ENCODE measurements at places on chromosomes 7 and 10.

DNA sequence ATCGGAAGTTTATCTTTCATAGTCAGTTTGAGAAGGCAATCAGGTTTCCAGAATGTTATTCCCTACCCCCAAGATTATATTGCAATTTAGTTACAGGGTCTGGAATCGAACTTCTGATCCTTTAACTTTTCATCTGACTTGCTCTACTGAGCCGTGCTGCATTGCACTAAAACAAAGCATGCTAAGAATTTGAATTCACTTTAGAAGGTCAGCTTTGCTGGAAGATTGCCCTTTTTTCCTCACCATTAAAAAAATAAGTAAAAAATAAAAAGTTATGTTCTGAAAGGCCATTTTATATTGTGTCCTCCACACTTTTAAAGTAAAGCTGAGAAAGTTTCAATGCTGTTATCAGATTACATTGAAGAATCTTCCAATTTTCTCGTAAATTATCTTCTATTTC lies 388.8 kb upstream of the PHF14 start:
- no peak for DNase-seq

- DNase-seq = no peak
These were observed 151.6 kb upstream of the CACNA2D1 start for GRCh38 chr7:82595176-82595575.

DNA sequence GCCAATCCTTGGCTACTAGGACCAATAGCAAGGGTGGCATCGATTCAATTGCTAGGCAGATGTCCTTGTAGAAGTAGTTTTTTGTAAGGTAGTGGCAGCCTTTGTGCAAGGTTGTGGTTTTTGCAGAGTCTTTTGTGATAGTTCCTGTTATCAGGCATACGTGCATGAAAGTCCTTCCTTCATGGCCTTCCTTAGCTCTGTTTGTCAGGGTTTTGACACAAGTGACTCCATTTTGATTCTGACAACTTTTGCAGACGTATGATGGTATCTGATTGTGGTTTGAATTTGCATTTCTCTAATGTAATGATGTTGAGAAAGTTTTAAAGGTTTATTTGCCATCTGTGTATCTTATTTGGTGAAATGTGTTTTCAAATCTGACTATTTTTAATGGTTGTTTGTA lies 71.8 kb upstream of the SYPL1 start:
- no peak for DNase-seq

DNA sequence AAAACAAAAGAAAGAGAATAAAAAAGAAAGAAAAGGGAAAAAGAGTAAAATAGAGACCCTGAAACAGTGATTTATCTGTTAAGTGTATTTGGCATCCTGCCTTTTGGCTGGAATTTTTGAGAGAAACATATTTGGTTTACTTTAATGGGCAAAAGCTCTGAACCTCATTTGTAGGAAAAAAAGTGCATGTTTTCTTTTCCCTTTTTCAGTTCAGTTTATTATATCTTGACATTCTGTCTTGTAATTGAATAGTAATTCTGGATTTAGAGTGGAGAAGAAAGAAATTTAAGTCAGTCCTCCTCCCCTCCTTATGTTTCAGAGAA lies 69.5 kb downstream of the ARID5B start:
- DNase-seq = no peak

DNA sequence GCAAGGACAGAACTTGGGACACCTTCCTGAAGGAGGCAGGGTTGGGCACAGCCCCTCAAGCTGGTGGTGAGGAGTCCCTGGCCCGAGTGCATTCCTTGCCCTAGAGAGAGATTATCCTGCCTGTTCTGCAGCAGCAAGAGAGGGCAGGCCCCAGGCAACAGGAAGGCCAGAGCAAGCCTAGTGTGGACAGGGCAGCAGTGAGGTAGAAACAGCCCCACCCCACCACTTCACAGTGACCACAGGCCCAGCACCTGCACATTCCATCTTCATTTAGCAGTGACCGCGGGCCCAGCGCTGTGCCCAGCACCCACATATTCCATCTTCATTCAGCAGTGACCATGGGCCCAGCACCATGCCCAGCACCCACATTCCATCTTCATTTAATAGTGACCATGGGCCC lies 16.4 kb upstream of the TMEM72 start:
- DNase-seq = no peak

- DNase-seq = no peak
These were observed 46.1 kb upstream of the R3HCC1L start for GRCh38 chr10:98088186-98088971.

GRCh38 chr10:73039635-73040034 lies 57.0 kb downstream of the P4HA1 start:
- DNase-seq = no peak

DNA sequence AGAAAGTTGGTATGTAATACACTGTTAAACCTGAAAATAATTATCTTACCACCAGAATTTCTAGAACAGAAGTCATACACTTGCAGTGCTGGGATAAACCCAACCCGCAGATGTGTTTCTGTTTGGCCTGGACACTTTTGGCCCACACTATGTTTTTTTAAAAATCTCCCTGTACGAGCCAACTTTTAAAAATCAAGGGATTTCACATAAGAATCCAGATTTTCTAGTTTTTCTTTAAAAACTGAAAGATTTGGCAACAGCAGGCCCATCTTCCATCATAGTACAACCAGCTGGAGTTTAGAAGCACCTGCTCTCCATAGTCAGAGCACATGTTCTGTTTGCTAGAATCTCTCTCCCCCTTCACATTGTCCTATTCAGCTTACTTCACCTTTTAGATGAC lies 74.0 kb downstream of the TLL2 start:
- no peak for DNase-seq

- no peak for DNase-seq
These were observed 398.4 kb downstream of the DGKB start for GRCh38 chr7:14504134-14504533.

GRCh38 chr10:114274616-114275453 lies 35.8 kb downstream of the VWA2 start:
- DNase-seq = no peak

DNA sequence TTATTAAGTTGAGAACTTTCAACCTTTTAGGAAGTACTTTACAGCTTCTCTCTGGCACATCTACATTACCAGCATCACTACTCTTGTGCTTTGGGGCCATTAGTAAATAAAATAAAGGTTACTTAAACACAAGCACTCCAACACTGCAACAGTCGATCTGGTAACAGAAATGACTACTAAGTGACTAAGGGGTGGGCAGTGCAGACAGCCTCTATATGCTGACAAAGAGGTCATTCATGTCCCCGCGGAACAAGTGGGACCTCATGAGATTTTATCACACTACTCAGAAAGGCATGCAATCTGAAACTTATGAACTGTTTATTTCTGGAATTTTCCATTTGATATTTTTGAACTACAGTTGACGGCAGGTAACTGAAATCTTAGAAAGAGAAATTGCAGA lies 111.3 kb upstream of the DNAJB12 start:
- no peak for DNase-seq

- DNase-seq = no peak
These were observed 3.0 kb upstream of the SND1 start for GRCh38 chr7:127648986-127649385.

GRCh38 chr10:48885376-48885775 lies 54.3 kb downstream of the LRRC18 start:
- DNase-seq = no peak

DNA sequence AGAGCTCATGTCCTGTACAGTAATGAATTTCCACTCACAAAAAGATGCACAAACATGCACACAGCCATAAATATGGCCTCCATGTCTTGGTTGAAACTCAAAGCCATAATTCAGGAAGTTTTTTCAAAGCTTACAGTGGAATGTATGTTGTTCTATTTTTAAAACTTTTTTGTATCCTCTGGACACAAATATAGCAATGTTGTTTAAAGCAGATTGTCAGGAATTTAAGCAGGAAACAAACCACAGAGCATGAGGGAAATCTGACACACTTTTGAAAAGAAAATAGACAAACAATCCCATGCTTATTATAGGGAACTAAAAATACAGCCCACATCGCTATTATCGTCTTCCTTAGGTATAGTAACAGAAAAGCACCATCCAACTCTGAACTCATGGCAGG lies 21.5 kb downstream of the LRRN3 start:
- DNase-seq = no peak

- no peak for DNase-seq
These were observed 57.6 kb downstream of the MALSU1 start for GRCh38 chr7:23356726-23357125.

DNA sequence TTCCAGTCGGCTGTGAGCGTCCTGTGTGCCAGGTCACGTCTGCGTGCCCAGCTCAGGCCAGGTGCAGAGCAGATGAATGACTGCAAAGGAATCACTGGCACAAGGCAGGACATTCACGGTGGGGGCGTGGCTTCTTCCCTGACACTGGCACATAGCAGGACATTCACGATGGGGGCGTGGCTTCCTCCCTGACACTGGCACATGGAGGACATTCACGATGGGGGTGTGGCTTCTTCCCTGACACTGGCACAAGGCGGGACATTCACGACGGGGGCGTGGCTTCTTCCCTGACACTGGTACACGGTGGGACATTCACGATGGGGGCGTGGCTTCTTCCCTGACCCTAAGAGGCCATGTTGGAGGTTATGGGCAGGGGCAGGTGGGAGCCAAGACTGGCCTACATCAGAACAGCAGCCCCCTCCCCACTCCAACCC lies 64.3 kb downstream of the MYL10 start:
- no peak for DNase-seq

GRCh38 chr7:76121044-76121443 lies 73.1 kb downstream of the MDH2 start:
- DNase-seq = no peak

GRCh38 chr7:98163704-98164494 lies 47.3 kb upstream of the BHLHA15 start:
- no peak for DNase-seq

DNA sequence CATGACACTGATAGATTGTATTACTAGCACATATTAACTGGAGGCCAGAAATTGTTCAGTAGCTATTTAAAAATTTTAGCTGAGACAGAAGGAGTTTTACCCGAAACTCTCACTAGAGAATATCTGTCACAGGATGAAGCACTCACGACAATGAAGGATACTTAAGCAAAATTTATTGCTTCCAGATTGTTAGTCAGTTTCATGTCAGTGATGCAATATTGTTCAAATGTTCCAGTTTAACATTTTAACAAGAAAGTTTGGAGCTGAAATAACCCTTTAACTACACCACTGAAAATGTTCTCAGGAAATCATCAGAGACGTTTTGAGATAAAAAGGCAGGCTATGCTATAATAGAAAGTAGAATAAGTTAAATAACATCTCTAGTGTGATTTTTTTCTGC lies 15.0 kb upstream of the CADPS2 start:
- no peak for DNase-seq

- peak; percentile 64 for DNase-seq
These were observed at the start of gene SKIDA1 for GRCh38 chr10:21525367-21526187. Gene SKIDA1, minus strand, starts transcription at chr10:21525682. Its CDS starts 7,860 bp downstream, at chr10:21517822.

- DNase-seq = no peak
These were observed 928.7 kb downstream of the IPMK start for GRCh38 chr10:57338823-57339558.

DNA sequence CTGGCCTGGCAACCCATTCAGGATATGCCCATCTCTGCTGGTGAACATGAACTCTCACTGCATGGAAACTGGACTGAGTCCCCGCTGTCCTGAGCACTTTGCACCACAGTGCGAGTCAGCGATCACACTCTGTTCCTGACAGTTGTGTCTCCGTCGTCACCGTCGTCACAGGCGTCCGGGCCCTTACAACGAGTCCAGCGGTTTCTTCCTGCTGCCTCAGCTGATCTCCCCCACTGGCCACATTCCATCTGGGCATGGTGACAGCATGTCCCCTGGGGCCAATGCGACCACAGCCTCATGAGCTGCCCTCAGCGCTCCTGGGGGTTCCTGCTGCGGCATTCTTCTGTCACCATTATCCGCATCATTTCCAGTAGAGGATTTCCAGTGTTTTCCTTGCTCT lies 76.8 kb upstream of the KLF6 start:
- no peak for DNase-seq

GRCh38 chr10:88278912-88279311 lies 304.2 kb downstream of the RNLS start:
- no peak for DNase-seq

- DNase-seq = peak; percentile 96
These were observed at the start of gene CFAP70 for GRCh38 chr10:73358331-73359279. Gene CFAP70, minus strand, starts transcription at chr10:73358864. Its CDS starts 4,068 bp downstream, at chr10:73354796.

- peak; percentile 81 for DNase-seq
These were observed 1.6 kb upstream of the ORAI2 start for GRCh38 chr7:102431617-102432298.

DNA sequence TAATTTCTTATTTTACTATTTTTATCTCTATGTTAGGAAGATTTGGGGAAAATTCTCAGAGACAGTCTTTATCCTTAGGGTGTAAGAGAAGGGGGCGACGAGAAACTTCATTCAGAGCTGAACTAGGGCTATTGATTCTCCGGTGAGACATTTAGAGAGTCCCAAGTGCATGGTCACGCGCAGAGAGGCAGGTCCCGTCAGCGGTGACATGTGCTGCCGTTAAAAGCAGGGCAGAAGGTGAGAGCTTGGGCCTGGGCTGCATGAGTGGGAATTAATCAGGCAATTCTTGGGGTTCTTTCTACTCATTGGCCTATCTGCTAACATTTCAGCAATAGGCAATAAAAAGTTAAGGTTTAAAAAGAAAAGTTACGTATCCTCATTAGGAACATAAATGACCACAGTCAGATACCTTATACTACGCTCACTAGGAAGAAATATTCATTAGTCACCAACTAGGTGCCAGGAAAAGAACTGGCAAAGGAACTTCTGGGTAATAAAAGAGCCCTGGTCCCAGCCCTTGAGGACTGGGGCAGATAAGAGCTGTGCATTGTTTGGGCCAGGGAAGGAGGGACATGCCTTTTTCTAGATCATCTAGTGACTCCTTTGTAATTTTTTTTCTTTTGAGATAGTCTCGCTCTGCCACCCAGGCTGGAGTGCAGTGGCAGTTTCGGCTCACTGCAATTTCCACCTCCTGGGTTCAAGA lies 21.2 kb downstream of the PRKCQ start:
- DNase-seq = peak; percentile 35

DNA sequence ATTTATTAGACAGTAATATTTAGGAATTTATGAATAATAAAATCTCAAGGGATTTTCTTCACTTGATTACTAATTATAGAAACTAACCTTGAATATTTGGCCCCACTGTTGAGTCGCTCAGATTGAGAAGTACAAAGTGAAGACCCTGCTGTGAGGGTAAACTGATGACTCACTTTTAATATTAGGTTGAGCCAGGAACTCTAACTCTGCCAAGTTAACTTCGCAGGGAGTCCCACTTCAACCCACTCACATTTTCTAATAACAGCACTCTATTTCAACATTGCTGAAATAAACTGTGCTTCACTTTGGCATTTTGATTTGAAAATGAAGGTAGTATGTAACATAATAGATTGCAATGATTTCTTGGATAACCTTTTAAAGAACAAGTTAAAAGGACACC lies 200.7 kb downstream of the POLR1F start:
- DNase-seq = no peak

DNA sequence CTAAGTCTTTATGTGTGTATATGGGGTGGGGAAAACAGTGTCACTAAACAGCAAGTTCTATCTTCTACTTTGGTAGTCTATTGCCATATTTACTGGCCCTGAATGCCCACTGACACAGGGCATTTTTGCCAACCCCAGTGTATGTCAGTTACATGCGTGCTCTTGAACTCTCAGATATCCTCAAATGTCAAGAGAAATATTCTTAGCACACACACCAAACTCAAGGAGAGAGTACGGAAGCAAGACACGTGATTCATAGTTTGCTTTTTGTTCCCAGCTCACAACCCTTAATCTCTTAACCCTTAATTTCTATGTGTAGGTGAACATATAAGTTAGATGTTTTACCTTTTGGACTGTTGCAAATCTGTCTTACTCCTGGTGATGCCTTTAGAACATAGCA lies 39.3 kb downstream of the EPC1 start:
- DNase-seq = no peak
